ENCODE measurements at places on chromosomes 3 and 15.
A peak's percentile ranks its signal among the peaks of the same experiment; 100 is the strongest.

- DNase-seq, result no peak
Observed at GRCh38 chr3:119508172-119508845, 10.0 kb downstream of the TIMMDC1 start.

- no peak for DNase-seq
Observed at GRCh38 chr3:143875546-143875945, 27.3 kb upstream of the SLC9A9 start.

- DNase-seq, result no peak
Observed at GRCh38 chr15:67836477-67836876, 3.4 kb downstream of the RNU6-1 start.

DNA sequence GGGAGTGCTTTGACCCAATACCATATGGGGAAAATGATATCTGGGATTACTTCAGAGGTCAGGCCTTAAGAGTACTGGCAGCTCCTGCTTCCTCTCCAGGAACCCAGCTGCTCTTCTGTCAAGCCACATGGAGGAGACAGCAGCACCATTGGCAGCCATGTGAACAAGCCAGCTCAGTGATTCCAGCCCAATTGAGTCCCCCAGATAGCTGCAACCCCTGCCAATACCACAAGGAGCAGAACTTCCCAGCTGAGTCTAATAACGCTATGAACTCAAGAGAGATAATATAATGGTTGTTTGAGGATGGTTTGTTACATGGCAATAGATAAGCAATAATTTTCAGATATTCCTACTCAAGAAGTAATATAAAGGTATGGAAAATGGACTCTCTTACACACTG lies 126.8 kb upstream of the CPNE4 start:
- DNase-seq, result no peak

DNA sequence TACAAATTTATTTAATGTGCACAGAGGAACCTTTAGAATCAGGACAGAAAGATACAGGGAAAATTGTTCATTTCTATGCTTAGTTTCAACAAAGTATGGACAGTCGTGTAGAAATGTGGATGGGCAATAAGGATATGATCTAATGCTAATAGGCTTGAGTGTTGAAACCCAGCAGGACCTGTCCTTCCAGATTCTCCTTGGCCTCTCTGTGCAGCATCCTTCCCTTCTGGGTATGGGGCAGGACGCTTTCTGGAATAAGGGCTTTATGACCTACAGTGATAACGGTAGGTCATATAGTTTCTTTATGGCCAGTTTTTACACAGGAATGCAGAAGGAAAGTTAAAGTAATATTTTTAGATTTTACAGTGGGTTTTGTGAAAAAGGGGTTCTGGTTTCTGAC lies 698.1 kb downstream of the SI start:
- no peak for DNase-seq

- no peak for DNase-seq
Observed at GRCh38 chr15:96858694-96859093, 528.2 kb downstream of the NR2F2 start.

GRCh38 chr3:140768941-140769340 lies 91.1 kb downstream of the TRIM42 start:
- peak; percentile 12 for DNase-seq

- no peak for DNase-seq
Observed at GRCh38 chr15:74555192-74555591, 14.2 kb downstream of the ARID3B start.

DNA sequence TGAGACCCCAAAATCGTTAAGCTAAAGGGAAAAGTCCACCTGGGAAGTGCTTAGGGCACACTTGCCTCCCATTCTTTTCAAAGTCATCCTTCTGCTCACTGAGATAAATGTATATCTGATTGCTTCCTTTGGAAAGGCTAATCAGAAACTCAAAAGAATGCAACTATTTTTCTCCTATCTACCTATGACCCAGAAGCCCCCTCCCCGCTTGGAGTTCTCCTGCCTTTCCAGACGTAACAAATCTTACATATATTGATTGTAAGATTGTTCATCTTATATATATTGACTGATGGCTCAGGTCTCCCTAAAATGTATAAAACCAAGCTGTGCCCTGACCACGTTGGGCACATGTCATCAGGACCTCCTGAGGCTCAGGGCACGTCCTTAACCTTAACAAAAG lies 56.8 kb upstream of the ACAN start:
- no peak for DNase-seq

DNA sequence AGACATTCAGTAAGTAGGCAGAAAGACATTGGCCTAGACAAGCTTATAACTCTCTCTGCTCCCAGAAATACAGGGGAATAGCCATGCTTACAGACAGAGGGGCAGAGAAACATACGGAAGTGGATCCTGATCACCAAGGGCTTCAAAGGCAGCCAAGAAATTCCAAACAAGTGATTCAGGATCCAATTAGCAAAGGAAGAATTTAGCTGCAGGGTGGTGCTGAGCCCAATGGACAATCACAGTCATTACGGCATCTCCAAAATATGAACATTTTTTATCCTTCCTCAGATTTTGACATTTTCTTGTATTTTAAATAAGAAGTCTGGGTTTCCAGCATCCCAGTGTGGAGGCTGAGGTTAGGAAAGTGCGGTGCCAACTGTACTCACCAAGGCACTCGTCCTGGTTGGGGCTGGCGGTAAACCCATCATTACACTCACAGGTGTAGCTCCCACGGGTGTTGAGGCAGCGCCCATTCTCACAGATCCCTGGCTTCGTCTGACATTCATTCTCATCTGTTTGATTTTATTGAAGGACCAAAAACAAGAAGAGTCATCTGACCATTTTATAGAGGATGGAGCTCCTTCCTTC lies 96.8 kb downstream of the DUT start:
- DNase-seq, result peak; percentile 92

GRCh38 chr15:66928784-66929183 lies 136.6 kb upstream of the SMAD3 start:
- no peak for DNase-seq

DNA sequence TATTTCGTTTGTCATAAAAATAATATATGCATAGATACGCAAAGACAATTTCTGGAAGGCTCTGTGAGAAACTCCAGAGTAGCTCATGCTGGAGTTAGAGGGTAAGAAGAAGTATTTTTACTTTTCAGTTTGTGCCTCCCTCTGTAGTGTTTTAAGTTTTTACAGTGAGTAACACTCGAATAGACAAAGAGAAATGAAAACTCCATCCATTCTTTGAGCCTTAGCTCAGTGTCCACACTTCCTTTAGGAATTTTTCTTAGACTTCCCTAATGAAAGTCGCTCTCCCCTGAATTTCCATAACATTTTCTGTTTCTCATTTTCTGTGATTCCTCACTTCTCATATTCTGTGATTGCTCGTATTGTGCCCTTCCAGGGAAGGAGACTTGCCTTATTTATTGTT lies 2.1 kb downstream of the BLOC1S6 start:
- DNase-seq, result no peak

Measured in fibroblast of skin of left biceps (primary cell).